K562 (cell line): ENCODE measurements at places on chromosomes 4 and X.

DNA sequence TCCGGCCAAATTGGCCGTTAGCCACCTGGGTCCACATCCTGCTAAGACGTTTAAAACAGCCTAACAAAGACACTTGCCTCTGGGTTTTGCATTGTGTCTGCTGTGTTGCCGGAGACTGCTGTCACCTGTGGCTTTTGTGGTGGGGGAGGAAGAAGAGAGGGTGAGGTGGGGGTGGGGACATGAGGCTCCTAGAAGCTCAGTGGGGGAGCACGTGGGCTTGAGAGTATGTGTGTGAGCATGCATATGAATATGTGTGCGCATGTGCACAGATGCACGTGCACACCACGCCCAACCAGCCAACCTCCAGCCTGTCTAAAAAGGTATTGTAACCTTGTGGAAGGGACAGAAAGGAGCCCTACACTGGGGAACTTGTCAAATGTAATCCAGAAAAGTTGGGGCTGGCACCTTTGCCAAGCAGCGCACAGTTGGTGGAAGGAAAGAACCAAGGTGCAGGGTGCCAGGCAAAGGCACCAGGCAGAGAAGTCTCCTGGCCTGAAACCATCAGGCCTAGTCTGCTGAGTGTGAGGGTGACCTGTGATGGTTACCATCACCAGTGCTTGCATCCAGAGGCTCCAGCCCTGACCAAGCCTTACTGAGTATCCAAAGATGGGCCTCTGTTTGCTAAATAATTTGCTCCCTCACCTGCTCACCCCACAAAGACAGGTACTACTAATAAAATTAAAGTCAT lies 10.1 kb upstream of the SASH3 start:
- no peak for DNase-seq

- DNase-seq: no peak
Observed at GRCh38 chr4:56689201-56689969, 8.3 kb upstream of the HOPX start.

GRCh38 chr4:113564493-113564892 lies 197.0 kb downstream of the CAMK2D start:
- DNase-seq: no peak

DNA sequence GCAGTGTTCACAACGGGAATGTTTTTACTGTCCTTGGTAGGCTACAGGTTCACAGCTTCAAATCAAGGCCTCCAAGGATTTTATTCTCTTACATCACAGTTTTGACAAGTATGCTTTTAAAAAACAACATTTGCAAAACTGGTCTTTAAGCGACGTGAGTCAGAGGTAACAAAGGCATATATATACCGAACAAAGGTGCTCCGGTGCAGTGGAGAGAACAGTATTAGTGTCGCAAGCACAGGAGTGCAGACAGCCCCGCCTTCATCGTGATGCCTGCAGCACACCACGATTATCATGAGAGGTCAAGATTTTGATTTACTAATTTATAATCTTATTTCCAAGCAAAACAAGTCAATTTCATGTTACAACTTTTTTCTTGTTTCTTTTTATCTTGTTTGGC lies 90.8 kb downstream of the GATB start:
- DNase-seq: no peak

GRCh38 chrX:2264179-2265030 lies 236.4 kb downstream of the DHRSX start:
- no peak for DNase-seq

GRCh38 chrX:11273544-11273943 lies 19.7 kb upstream of the AMELX start:
- no peak for DNase-seq

DNA sequence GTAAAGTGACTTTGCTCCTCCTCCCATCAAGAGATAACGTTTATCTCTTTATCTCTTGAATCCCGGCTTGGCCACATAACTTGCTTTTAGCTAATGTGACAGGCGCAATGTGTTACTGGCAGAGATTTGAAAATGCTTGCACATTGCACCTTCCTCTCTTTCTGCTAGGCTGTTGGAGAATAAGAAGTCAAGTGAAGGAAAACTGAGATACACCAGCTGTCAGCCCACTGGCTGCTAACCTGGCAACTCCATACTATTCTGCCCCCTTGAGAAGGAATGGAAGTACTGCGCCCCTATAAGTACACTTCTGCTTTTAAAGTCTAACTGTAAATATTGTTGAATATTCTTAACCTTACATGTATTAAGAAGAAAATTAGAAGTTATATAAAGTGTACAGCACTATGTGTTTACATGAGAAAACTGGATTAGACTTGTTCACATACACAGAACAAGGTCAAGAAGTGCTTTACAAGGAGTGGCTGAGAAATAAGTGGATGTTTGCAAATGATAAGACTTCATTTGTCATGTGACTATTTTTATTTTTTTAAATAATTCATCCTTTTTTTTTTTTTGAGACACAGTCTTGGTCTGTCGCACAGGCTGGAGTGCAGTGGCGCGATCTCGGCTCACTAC lies 424.5 kb upstream of the CTSO start:
- no peak for DNase-seq

DNA sequence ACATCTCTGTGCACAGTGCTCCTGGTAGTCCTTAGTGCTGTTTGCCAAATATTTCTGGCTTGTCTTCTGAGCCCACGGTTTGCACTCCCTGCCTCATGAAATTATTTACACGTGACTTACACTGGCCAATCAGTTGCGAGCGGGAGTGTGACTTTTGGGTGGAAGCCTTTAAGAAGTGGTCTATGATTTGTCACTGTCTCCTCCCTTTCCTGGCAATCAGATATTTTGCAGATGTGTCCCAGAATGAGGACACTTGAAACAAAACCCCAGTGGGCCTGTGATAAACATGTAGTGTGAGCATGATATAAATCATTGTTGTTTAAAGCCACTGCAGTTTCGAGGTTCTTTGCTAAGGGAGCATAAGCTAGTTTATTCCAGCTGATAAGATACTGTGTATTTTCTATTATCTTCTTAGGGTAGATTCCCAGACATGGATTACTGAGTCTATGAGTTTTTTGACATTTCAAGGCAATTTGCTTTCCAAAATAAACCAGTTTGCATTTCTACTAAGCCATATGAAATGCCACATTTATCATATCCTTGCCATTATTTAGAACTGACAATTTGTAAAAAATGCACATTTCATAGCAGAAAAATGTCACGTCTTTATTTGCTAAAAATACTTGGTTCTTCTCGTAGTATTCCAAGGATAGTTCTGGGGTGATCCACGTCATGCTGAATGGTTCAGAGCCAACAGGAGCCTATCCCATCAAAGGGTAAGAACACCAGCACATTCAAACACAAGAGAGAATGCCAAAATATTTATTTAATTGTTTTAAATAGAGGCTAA lies 12.0 kb downstream of the BST1 start:
- DNase-seq: peak; percentile 40

DNA sequence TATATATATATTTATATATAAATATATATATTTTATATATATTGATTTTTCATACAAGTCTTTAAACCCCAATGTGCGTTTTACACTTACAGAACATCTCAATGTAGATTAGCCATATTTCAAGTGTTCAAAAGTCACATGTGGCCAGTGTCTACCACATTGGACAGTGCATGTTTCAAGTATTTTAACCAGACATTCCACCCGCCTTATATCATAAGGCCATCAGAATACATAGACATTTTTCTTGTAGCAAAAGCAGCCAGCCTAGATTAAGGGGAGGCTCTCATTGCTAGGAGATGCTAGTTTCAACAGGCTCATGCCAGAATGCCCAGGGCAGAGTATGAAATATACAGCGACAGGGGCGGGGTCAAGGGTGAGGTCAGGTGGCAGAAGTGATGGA lies 202.0 kb downstream of the NR3C2 start:
- DNase-seq: no peak

DNA sequence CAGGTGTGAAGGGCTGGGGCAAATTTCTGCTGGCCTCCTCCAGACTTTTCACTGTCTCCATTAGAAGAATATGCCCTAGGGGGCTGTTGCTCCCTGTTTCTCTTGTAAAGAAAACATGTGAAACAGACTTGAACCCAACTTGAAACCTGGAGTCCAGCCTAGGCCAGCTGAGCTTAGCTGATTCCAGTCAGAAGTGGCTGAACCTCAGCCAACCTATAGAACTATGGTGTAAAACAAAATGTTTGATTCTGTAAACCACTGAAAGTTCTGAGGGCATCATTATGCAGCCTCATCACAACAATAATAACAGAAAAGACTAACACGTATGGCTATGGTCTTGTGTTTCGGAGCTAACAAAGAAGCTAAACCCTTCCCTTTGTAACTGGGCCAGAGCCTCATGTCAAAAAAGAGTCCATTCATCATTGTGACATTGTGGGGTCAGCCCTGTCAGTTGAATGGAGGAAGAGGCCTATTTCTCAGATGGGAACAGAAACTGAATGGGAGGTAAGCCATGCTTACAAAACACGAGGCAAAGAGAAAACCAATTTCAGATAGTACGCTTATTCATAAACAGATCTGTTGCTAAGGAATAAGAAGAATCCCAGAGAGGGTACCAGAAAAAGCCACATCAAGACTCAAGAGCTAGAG lies 34.1 kb downstream of the SETD7 start:
- no peak for DNase-seq

- no peak for DNase-seq
Observed at GRCh38 chrX:77930581-77930980, 20.1 kb downstream of the ATP7A start.

- no peak for DNase-seq
Observed at GRCh38 chr4:86565651-86566050, 28.5 kb upstream of the PTPN13 start.

DNA sequence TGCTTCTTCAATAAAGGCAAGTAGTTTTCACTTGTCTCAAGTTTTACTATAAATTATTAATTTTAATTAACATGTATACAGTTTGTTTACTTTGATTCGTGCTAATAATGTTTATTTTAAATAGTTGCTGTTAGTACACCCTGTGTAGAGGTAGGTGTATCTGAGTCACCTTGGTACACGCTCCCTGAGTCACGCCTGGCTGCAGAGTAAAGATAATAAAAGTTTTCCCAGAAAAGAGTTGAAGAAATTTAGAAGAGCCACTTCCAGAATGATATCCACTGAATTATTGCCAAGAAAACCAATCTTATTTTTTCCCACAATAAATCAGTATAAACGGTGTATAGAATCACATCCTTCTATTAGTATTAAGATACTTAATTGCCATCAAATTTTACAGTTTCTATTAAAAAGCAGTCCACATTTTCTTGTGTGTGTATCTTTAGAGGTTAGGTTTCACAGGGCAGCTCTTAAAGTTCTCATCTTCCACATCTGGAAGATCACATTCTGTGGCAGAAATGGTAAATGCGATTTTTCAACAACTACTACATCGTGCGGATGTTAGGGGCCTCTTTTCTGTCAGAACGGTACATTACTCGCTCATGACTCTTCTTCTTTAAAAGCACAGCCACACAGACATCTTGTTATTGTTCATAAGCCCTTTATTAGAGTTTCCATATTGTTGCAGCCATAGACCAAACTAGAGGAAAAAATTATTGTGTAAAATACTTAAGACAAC lies 55.4 kb downstream of the HADH start:
- no peak for DNase-seq

GRCh38 chr4:6331468-6331867 lies 61.8 kb downstream of the WFS1 start:
- no peak for DNase-seq

DNA sequence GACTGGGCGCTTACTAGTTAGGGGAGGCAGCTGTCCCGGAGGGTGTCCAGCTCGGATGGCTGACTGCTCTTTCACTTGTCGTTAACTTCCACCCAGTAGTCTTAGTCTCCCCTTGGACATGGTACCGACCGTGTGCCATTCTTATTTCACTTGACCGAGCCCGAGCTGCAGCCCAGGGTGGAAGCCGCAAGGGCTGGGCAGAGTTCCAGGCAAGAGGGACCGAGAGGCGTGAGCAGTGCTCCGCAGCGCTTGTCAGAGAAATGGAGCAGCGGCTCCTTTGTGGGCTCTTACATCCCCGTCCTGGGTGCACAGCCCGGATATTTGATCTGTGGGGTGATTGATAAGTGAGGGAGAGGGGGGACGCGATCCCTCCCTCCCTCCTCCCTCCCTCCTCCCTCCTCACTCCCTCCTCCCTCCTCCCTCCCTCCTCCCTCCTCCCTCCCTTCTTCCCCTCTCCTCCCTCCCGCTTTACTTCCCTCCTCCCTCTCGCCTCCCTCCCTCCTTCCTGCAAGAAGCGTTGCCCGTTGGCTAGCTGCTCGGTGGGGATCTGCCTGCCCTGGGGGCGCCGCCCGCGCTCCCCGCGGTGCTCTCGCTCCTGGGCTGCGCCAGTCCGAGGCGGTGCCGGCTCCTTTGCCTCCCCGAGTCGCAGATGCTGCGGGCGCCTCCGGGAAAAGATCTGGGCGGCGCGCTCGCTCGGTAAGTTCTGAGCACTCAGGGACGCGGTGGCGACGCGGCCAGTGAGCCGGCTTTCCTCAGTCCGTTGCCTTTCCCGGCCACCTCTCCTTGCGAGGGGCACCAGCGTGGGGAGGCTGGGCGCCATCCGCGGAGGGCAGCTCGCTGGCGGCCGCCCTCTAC lies at the start of gene SLITRK2:
Gene SLITRK2, plus strand, starts transcription at position 499 of the 855 bp plus-strand sequence. CDS start 4,597 bp downstream, outside the sequence.
- DNase-seq: no peak

GRCh38 chrX:51395810-51396728 lies 63.4 kb downstream of the NUDT10 start:
- peak; percentile 16 for DNase-seq

DNA sequence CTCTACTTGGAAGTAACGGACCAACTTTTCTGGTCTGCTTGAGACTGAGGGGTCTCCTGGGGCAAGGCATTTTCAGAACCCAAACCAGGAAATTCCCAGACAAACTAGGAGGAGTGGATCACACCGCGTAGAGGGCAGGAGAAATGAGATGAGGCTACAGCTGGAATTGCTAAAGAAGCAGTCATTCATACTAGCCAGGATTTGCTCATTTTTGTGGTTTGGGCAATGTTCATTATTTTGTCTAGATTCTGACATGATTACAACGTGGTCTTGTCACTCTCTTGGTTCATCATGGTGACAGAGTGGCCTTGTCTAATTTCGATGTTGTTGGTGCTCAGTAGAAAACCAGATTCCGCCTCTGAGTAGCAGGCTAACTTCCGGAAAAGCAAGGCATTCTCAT lies 63.2 kb downstream of the BANK1 start:
- DNase-seq: no peak

- peak; percentile 43 for DNase-seq
Observed at GRCh38 chr4:80005863-80006262, 67.2 kb downstream of the ANTXR2 start.

- DNase-seq: no peak
Observed at GRCh38 chr4:153592064-153592463, 92.0 kb upstream of the TLR2 start.

DNA sequence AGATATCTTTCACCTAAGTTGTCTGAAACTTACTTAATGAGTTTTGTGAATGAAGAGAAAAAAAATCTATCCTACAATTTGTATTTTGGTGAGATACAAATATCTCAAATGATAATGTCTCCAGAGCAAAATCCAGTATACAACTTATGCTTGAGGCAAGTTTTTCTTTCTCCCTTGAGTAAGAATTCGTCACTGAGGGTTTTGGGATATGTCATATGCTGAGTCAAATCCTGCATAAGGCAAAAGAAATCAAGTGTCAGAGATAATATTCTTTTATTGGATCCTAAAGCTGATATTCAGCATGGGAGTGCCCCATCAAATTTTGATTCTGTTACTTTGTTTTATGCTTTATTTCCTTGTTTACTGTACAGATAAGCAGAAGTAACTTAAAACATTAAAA lies 1308.6 kb downstream of the ARAP2 start:
- DNase-seq: no peak

GRCh38 chrX:40864972-40865371 lies 129.6 kb upstream of the MED14 start:
- DNase-seq: no peak

- no peak for DNase-seq
Observed at GRCh38 chr4:161583549-161583948, 580.3 kb downstream of the FSTL5 start.
